MCF 10A (cell line): ENCODE measurements at places on chromosomes 3 and 15. TPM values are rescaled to one million over a fixed set of nuclear protein-coding genes. Genes with fewer than 3 reads are reported as not detected.

DNA sequence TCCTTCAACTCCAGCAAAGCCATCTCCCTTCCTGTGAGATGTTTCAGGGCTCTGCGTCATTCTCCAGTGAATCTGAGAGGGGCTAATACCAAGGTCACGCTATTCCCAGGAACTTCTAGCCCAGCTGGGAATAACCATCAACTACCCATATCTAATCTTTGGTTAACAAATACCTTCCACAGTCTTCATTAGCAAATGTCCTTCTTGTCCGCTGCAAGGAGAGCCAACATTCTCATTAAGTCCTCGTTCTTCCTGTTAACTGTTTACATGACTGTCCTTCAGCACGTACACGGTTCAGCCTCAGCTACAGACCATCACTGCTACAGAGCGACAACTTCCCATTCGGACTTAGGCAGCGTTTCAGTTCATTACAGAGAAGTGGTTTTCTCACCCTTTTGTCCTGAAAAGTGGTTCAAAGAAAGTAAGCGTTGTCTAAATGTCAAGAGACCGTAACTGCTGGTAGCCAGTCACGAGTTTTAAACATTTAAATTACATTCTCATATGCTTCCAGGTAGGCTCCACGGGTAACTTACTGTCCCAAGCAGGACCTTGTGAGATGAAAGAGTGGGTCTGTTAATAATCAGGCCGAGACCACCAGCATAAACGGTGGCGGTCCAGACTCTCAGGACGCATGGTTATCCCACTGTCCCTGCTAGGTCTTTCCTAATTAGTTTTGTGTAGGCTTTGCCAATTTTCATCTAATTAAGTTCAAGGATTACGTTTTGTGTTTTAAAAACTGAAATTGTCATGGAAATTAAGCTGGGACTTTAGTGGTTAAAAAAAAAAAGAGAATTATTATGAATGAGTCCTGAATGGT, 63.8 kb downstream of the CHSY1 start:
- DNase-seq: no peak

GRCh38 chr3:22862111-22862510, 341.0 kb upstream of the UBE2E2 start:
- DNase-seq: no peak

The RTP1 gene
- not detected in 2 replicates for total RNA-seq

DNA sequence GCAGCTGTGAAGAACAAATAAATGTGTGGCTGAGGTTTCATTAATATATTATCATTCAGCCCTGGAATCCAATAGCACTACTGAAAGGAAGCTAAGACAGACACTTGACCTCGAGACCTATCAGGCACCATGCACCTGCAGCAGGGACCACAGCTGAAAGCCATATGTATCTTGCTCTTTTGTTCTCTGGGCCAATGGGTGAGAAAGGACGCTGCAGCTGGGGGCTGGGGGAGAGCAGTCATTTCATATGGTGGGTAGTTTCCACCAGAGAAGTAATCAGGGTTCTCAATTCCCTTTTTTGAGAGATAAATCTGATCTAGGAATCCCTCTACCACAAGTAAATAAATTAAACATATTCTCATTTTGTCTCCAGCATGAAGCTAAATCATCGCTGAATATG, 225.6 kb upstream of the STRIT1 start:
- no peak for DNase-seq

The CLRN1 gene
- total RNA-seq: not detected in 2 replicates
